ENCODE measurements at places on chromosomes 2 and 18.

DNA sequence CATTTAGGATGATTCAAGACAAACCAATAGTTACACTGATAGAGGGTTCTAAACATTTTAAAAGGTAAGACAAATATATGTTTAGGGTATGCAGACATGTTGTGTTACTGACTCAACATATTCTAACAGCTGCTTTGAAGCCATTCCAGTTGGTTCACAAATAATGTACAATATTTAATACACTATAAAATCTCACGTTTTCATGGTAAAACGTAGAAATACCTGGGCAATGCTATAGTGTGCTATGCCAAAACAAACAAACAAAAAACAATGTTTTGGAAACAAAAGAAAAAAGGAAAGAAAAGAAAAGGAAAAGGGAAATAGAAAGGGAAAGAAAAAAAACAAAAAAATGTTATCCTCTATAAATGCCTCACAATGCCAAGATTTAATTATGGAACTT is 277.1 kb downstream of the TCF4 start:
- no peak for DNase-seq

DNA sequence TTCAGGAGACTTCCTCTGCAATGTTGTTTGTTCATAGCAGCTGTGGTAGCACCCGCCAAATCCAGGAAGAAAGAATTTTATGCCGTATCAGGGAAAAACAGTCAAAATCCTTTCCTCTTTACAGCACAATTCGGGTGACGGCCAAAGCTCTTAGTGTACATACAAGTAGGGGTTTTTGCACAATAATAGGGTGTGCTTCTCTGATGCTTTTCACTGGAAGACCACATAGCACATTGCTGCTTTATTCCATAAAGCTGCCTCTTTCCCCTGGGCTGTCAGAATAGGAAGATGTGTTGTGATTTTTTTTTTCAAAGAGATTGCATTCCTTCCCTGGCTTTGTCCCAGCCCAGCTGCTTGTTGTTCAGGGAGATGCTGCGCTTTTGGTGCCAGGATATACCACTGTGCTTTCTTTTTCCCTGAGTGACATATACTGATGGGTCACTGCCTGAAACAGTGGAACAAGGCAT is 27.2 kb upstream of the LANCL1 start:
- DNase-seq, result no peak

DNA sequence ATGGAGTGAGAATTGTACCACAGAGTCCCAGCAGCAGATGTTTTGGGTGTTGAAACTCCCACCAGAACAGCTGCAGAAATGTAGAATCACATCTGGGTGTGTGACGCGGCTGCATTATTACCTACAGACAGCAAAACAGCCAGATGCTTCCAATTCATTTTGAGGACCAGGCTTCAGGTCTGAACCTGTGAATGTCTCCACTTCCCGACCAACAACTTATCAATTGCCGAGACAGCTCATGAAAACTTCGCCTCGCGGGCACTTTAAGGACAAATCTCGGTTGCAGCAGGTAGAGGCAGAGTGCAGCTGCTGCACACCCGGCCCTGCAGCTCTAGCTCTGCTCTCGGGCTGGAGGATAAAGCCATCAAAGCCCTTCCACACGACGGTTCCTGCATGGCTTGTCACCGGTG is 202.0 kb downstream of the HRH4 start:
- DNase-seq, result no peak

- DNase-seq, result no peak
These were observed 22.4 kb upstream of the CD28 start for GRCh38 chr2:203683932-203684556.

DNA sequence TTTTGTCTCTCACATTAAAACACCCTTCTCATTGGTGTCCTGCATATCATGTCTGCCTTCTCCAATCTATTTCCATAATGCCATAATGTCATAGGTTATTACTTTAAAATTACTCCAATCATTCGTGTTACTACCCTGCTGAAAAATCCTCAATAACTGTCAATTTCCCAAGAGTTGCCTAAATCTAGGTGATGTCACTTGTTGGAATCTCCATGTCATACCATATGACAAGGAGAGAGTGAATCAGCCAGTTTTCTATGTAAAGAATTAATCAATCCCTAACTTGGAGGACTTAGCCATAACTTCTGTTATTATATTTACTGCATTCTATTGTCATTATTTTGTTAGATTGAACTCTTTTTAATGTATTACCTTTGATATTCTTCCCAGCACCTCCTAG is 62.5 kb downstream of the PHLPP1 start:
- no peak for DNase-seq

GRCh38 chr2:150480971-150481830 is 6.3 kb downstream of the RND3 start:
- no peak for DNase-seq

DNA sequence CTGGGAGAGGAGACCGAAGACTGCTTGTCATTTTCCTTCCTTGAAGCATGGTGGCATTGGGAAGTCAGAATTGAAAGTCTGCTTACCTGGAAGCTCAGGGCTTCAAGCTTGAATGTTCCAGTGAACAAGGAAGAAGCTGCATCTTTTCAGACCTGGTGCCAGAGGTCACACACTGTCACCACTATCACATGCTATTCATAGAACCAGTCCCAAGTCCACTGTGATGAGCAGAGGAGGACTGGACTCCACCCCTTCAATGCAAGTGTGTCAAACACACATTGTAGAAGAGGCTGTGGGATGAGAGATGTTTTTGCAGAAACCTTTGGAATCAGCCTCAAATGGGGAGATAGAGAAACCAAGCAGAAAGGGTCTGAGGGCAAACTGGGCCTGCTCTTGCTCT is 81.4 kb downstream of the LYPD1 start:
- no peak for DNase-seq

GRCh38 chr2:176391148-176391419 is 121.8 kb downstream of the MTX2 start:
- no peak for DNase-seq

DNA sequence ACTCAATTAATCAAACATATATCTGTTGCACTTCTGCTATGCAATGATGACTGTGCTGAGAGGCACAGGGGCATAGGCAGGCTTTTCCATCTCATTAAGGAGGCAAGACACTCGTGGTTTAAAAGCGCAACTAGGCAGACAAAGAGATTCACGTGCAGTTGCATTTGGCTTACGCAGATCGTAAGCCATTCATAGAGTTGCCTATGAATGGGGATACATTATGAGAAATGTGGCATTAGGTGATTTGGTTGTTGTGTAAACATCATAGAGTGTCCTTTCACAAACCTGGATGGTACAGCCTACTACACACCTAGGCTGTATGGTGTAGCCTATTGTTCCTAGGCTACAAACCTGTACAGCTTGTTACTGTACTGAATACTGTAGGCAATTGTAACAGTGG is 284.7 kb downstream of the DCC start:
- no peak for DNase-seq

DNA sequence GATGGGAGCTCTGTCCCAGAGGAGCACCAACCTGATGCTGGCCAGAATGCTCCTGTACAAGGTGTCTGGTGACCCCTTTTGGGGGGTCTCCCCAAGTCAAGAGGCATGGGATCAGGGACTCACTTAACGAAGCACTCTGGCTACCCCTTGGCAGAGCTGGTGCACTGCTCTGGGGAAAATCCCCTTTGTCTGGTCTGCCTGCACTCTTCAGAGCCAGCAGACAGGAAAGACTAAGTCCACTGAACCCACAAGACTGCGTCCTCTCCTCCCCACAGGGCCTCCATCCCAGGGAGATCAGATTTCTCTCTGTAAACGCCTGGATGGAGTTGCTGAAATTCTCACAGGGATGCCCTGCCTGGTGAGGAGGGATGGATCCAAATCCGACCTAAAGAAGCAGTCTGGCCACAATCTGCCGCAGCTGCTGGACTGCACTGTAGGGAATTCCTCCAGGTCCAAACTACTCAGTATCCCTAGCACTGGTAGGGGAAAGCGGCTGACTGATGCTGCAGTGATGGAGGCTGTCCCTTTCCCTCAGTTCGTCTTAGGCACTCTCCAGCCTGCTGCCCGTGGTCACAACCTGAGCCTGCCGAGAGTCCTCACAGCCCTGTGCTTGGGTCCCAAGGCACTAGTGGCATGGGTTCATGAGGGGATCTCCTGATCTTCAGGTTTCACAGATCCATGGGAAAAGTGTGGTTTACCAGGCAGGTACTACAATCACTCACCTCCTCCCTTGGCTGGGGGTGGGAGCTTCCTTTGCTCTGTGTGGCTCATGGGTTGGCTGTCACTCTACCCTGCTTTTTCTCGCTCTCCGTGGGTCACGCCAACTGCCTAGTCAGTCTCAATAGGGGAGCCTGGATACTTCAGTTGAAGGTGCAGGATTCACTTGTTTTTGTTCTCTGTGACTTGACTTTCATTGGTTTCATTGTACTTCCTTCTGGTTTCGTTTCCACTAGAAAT is 98.6 kb downstream of the SLC4A10 start:
- DNase-seq, result no peak

GRCh38 chr2:55103046-55103445 is 52.8 kb upstream of the RTN4 start:
- DNase-seq, result no peak

DNA sequence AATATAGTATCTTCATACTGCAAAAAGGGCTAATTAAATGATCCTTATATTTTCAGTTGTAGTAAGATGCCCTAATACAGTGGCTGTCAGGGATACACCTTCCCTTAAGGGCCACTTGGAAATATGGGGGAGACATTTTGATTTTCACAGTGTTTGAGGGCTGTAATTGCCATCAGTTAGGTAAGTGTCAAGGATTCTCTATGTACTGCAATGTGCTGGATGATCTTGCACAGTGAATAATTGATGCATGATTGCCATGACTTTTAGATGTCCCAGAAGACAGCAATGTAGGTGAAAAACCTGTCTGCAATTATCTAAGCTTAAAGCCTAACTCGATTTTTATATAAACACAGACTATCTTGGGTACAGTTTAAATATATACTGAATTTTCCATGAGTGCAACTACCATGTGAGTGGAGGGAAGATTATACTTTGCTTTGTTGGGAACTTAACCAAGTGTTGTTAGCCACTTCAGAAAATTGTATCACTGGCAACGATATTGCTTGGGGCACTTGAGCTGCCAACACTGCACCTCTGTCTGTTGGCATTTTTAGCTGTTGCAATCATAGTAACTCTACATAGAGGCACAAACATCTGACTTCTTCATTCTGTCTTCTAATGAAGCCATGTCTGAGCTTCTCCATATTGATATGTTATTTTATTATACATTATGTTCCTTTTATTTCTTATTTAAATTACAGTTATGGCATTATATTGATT is 45.2 kb downstream of the MAIP1 start:
- DNase-seq, result no peak

DNA sequence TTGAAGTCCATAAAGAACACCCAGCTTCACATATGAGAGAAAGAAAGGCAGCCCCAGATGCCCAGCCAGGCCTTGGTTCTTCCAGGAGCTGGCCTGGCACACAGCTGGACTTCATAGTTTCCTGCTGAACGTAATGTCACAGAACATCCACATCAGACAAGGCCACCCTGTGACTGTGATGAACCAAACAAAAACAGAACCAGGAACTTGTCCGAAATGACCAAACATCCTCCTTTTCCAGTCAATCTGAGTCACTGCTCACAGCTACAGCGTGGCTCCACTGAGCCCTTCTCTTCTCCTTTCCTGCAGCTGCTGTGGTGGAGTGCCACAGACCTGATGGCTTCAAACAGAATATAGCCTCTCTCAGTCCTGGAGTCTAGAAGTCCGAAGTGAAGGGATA is 45.4 kb upstream of the PAPOLG start:
- DNase-seq, result no peak

GRCh38 chr18:58004317-58004716 is 39.7 kb upstream of the NEDD4L start:
- DNase-seq, result no peak

DNA sequence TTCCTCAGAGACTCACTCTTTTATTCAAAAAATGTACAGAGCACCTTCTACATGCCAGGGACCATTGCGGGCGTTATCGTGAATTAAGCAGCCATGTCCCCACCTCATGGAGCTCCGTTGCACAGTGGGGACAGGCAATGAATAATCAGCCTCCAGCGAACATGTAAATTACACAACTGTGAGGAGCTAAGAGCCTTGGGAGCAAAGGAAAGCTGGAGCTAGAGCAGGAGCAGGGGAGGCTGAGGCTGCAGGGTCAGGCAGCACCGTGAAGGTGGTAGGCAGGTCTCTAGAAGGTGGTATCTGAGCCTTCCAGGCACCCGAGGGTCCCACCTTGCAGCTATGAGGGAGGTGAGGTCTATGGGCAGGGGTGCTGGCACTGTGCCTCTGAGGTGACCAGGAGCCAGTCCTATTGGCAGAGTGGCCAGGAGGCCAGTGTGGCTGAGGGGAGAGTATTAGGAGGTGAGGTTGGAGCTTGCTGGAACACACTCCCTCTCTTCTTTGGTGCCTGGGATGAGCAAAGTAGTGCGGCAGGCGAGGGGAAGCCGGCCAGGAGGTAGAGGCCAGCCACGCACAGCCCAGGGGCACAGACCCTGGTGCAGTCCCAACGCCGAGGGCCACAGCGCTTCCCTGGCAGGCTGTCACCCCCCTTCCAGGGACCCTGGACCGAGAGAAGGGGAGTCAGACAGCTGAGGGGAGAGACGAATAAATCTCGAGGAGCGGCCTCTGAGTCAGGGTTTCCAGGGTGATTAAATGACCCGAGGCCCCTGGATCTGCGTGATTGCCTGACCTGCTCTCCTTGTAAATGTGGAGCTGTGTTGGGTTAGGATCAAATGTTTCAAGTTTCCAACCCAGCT is 167.3 kb downstream of the SEPTIN10 start:
- DNase-seq, result no peak

DNA sequence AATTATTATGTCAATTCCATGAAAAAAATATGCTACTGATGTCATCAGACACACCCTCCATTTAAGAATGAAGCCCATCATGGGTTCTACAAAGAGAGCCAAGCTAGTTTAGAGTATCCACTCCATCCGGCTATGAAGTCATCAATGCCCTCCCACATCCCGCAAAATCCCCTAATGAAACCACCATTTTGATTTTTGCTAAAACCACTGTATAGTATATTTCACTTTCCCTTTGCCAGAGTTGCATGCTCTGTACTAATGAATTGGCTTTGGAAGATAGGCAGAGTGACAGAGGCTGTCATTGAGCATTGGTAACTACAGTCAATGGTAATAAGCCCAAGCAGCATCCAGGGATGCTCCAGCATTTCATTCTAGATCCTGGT is 118.6 kb downstream of the ANKRD44 start:
- DNase-seq, result no peak

DNA sequence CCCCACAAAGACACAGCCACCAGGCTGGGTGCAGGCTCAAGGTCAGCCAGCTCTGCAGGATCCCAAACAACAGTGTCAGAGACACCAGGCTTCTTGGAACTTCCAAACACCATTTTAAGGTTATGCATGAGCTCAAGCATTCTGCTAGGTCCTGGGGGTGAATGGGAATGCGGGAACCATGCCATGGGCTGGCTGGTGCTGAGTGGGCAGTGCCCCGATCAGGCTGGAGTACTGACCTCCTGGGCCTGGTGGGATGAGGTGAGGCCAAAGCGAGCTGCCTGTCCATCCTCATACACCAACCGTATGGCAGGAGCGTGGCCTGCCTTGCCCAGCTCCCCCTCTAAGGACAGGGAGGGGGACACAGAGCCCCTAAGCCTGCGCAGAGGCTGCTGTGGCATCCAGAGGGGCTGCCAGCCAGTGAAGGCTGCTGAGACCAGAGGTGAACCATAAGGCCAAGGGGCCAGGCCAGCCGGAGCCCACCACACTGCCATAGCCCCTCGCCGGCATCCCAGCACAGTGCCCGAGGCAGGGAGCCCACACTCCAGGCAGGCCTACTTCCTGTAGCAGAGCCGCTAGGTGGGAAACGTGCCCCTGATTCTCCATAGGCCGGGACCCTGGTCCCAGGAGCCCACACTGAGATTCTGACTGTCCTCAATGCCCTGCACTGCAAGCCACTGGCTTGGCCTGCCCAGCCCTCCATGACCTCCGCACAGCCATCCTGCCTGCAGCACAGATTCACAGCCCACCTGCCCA is 135.0 kb downstream of the HDAC4 start:
- DNase-seq, result no peak
